ENCODE measurements at places on chromosomes 11 and 22.

GRCh38 chr11:17645190-17645970 is 74.0 kb upstream of the MYOD1 start:
- DNase-seq: no peak

DNA sequence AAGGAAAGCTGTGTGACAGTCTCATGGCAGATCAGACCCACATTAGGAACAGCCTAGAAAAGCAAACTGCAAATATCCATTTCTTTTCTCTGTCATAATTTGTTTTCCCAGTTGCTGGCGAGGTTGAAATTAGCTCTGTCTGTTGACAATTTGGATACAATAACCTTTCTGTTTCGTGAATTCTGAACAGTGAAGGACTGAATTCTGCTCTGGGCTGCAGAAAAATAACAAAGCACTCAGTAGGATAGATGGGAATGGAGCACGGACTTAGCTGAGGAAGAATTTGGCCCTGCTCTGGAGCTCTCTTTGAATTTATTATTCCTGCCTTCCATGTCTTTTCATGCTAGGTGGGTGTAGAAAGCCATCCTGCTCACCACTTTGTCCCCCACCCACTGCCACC is 140.3 kb downstream of the RRAS2 start:
- no peak for DNase-seq

- DNase-seq: no peak
These were observed 11.5 kb upstream of the RAB39A start for GRCh38 chr11:107916671-107917241.

DNA sequence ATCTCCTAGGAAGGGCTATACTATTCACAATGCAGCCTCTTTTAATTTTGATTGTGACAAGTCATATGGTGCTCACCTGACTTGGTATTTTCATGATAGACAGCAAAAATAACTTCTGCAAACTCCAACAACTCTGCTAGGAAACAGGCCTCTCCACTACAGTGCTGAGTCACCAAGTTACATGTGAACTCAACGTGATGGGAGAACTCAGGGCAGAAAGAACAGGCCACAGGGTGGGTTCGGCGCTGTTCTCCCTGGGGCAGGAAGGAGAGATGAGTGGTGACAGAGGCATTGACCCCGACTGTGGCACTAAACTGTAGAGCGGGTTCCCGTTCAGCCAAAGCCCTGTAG is 76.6 kb upstream of the UCP3 start:
- no peak for DNase-seq

DNA sequence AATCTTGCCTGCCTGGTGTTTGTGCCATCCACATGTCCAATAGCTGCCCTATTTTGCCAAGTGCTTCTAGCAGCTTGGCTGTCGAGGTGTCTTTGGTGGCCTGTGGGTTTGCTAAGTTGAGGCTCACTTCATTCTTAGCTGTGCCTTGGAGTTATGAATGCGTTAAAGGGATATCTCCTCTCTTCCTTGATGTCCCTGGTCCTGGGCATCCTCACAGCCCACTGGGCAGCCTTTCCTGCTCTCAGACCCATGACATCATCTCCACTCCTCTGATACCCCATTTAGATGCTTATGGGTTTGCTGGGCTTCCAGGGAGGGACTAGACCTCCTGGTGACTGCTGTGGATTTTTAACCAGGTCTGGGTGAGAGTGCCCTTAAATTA is 1.3 kb downstream of the LDLRAD3 start:
- no peak for DNase-seq

GRCh38 chr22:22764085-22764484 is 119.7 kb downstream of the GGTLC2 start:
- no peak for DNase-seq

- DNase-seq: no peak
These were observed 74.1 kb downstream of the PACS1 start for GRCh38 chr11:66143996-66144678.

DNA sequence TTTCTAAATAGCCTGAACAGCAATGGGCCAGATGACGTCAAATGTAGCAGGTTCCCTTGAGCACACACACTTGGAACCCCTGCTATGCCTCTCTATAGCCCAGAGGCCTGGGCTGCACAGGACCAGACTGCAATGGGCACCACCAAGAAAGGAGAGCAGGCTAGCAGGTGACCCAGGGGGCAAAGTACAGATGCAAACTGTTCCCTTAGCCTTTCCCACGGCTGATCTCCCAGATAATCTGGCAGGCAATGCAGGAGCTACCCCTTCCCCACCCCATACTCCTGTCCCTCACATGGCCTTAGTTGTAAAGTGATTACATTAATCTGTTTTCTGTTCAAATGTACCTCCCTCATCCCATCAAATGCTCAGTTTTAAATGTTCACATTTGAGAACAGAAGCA is 41.3 kb downstream of the SMCO4 start:
- no peak for DNase-seq

GRCh38 chr22:20583471-20583922 is 76.1 kb downstream of the MED15 start:
- no peak for DNase-seq

DNA sequence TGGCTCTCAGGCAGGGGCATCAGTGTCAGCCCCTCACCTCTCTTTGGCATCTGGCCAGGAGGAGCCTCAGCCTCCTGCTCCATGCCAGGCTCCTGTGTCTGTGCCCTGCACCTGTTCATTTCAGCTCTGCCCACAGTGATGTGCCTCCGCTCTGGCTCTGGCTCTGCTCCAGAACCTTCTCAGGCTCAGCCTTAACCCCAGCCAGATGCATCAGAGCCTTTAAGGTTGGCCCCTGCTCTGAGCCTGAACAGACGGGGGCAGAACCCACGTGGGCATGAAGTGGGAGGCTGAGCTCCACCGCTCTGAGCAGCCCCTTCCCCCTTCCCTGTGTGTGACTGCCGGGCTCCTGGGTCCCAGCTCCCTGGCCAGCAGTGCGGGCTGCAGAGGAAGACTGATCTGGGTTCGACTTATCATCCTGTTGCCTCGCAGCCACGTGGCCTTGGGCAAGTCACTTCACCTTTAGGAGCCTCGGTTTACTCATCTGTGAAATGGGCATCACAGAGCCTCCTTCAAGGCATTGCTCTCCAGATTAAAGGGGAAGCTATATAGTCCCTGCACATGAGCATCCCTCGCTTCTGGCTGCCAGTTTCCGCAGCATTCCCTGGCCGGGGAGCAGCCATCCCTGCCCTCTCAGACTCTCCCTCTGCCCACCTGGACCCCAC is 44.7 kb upstream of the RTL6 start:
- no peak for DNase-seq

GRCh38 chr11:29353833-29354232 is 663.0 kb downstream of the KCNA4 start:
- DNase-seq: no peak

DNA sequence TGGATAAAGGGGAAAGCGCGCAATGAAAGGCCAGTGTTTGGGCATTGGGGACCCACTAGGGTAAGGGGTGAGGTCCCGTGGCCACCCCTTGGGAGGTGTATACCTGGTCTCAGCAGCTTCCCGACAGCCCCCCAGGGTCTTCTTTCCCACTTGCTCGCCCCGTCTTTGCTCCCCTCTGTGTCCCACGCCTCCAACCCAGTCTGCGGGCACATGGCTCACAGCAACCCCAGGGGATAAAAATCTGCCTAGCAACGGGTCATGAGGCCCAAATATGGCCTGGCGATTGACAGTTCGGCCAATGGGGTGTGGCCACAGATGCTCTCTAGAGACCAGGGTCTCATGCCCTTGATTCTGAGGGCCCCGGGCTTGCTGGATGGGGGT is 41.6 kb downstream of the AHNAK start:
- no peak for DNase-seq

GRCh38 chr11:15309296-15309695 is 194.6 kb downstream of the INSC start:
- DNase-seq: no peak

DNA sequence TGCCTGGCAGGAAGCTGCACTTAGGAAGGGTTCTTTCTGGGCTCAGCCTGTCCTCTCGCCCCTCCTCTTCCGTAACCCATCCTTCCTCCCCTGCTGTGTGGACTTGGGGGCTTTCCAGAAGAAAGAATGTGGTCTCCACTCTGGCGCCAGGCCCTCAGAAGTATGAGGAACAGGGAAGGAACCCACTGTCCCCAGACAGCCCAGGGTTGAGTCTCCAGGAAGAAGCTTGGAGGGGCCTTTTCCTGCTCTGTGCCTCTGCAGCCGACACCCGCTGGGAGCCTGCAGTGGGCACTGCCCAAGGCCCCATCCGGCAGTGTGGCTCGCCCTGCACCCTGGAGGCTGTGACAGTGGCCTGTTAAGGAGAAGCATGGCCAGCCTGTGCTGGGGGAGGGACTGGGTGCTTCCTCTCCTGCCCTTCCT is 112.6 kb downstream of the ST3GAL4 start:
- no peak for DNase-seq

DNA sequence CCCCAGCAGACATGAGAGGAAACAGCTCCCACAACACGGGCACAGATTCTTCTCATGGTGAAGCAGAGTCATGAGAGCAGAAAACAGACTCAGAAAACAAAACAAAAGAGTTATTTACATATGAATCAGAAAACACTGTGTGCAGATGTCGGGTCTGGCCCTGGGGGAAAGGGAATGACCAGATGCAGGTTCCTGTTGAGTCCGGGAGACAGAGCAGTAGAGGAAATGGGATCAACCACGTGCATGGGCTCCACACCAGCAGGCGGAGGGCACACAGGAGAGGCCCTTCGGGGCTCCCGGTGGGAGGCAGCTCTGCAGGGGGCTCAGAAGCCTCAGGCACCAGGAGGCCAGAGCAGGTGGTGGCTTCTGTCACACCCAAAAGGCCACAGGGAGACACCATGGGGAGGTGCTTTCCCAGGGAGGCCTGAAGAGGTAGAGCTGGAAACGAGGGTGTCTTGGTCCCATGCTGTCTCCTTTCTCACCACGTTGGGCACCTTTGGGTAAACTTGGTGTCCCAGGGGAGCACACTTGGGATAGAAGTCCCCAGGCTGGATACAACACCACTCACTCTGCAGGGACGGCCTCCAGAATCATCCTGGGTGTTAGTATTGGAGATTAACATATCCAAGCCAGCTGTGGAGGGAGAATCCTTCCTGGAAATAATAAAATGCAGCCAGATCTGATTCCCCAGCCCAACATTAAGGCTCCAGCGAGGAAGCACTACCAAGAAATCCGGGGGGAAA is 764.7 kb downstream of the BRD1 start:
- DNase-seq: no peak

DNA sequence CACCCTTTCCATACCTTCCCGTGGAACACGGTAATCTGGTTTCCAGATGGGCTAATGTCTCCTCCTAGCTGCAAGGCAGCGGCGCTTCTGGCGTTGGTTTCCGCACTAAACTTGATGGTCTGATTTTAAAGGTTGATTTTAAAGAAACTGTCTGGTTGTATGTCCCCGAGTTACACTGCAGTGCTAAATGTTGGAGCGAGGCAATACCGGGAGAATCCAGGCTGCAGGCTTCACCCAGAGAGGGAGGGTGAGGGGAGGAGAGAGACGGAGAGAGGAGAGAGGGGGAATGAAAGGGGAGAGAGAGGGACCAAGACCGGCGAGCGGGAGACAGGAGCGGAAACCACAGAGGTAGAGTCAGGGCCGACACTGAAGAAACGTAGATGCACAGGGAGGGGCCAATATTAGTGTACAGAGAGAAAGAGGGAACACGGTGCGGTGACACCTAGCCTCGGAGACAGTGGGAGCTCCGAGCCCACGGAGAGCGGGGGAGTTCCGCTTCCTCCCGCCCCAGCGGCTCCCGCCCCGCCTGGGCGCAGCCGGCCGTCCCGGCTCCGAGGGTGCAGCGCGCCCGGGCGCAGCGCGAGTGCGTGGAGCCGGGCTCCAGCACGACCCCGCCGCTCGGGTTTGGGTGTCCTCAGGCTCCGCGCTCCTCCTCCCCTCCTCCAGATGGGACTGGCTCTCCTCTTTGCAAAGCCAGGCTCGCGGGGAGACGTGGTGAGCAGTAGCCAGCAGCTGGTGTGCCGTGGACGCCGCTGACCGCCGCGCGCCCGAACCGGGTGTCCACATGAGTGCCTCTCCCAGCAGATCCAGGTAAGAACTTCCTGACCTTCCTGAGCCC is 71.9 kb upstream of the GRAMD1B start:
- no peak for DNase-seq

Data from hypothalamus (tissue), 51 donors.